ENCODE measurements at places on chromosomes 2 and 18.

- no peak for DNase-seq
These were observed 249.0 kb downstream of the TWIST2 start for GRCh38 chr2:239096676-239097427.

- peak; percentile 69 for DNase-seq
These were observed at the start of gene TTC39C for GRCh38 chr18:24014062-24014985. Gene TTC39C, plus strand, starts transcription at chr18:24014754. Its CDS starts 118 bp downstream, at chr18:24014872.

DNA sequence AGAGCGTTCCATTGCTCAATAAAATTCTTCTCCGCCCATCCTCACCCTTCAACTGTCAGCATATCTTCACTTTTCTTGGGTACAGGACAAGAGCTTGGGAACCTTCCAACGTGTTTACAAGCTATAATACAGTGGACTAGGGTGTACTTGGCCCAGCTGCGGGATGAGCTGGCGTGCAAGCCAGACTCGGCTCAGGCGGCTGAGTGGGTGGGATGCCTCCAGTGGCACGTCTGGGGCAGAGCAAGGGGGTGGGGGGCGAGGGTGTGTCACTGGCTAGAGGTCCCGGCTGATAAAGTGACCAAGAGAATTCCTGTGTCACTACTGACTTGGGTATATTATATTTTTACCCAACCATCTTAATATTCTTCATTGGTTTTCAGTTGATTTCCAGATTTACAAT, 179.7 kb downstream of the EVA1A start:
- no peak for DNase-seq

DNA sequence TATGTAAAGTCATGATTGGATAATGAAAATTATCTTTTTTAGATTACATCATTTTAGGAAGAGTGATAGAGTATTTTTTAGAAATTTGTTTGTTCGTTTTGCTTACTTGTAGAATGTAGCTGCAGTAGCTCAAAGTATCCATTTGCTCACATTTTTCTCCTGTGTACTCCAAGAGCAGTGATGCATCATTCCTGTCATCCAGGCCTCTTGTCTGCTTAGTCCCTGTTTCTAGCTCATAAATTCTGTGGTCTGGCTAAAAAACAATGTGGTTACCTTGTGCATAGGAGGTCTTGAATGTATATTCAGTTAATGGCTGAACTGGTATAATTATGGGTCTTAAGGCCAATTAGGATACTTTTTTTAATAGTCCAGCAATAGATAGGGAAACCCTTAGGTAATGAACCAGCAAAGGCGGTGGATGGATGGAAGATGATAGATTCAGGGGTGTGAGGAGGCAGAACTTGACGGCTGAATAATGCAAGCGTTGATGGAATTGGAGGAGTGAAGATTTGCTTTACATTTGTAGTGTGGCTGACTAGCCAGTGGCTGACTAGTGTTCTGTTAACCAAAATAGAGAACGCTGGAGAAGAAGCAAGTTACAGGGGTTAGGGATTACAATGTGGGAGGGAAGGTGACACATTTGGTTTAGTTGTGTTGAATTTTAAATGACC, 145.0 kb downstream of the ZNF407 start:
- DNase-seq: peak; percentile 60

DNA sequence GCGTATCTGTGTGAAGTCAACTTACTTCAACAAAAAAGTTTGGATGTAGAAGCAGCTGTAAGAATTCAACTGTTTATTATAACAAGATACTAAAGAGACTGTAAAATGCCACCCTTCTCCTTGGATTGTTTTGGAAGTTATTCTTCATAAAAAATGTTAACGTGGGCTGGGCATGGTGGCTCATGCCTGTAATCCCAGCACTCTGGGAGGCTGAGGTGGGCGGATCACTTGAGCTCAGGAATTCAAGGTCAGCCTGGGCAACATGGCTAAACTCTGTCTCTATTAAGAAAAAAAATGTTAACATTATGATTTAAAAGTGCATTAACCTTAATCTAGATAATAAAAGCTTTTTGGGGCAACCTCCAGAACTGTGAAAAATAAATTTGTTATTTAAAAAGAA, 7.7 kb downstream of the CIAO1 start:
- no peak for DNase-seq

GRCh38 chr2:113150258-113150601, 22.8 kb downstream of the IL1RN start:
- no peak for DNase-seq

DNA sequence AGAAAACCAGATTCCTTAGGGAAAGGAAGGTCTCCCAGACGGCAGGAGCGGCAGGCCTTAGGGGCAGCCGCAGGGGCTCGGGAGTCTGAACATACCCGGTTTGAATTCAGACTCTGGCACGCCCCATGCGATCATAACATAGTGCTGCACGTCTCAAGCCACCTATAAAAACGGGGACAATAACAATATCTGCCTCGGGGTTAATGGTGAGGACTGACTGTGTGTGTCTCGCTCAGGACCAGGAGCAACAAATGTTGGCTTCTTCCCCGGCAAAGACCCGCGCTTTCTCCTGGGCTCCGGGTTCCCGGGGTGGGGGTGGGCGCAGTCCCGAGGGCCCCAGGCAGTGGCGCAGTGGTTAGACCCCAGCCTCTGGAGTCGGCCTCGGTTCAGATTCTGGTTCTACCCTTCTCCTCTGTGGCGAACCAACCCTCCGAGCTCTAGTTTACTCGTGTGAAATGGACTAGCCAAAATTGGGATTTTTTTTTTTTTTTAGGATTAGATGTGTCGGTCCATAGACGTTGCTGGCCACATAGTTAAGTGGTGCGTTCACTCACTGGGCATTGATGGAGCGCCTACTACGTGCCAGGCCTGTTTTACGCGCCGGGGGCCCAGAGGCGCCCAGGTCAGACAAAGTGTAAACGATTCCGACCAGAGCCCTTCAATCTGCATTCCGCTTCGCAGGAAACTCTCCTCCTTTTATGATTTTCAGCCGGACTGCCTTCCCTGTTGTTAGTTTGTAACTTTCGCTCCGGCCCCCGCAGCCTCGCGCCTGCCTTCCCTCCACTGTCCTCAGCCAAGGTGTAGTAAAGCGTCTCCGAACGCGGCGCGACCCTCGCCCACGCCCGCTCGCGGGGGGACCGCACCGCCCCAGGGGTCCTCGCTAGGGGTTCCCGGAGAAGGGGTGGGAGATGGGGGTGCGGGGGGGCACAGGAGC, 820 bp upstream of the SH3BP4 start:
- peak; percentile 76 for DNase-seq

- no peak for DNase-seq
These were observed 12.1 kb downstream of the ACOXL start for GRCh38 chr2:110744429-110744828.

DNA sequence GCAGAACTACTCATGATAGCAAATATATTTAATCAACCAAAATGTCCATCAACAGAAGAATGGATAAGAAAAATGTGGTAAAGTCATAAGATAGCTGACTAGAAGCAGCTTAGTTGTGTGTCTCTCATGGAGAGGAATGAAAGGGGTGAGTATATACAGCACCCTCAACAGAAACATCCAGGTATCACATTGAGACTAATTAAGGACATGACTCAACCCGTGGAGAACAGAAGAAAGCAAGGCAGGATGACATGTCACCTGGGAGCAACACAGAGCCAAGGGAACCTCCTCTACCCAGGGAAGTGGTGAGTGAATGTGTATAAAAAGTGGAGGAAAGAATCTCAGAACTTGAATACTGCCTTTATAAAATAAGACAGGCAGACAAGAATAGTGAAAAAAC, 1695.0 kb upstream of the CELF4 start:
- no peak for DNase-seq

DNA sequence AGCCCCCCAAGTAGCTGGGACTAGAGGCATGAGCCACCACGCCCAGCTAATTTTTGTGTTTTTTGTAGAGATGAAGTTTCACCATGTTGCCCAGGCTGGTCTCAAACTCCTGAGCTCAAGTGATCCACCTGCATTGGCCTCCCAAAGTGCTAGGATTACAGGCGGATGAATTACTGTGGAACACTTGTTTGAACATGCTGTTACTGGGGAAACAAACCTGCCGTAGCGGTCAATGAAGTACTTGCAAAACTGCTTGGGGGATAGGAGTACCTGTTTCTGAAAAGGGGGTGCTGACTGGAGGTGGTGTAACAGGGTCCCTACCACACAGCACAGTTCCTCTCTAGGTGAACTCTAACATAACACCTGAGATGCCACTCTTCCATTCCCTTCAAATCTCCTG, 5.9 kb upstream of the IMPACT start:
- no peak for DNase-seq

DNA sequence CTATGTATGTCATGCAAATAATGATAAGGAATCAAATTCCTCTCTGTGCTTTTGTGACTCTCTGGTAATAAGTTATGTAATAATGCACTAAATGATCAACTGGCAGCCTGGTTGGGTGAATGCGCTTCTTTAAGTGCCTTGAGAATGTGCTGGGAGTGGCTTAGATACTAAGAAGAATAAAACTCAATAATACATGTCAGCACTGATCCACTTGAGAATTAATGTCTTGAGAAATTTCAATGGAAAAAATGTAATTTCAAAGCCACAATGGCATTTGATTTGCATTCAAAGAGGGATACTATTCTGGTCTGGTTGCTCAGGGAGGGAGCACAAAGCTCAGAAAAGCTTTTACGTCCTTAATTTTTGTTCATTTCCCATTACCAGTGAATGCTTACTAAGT, 137.7 kb upstream of the MMADHC start:
- DNase-seq: no peak

DNA sequence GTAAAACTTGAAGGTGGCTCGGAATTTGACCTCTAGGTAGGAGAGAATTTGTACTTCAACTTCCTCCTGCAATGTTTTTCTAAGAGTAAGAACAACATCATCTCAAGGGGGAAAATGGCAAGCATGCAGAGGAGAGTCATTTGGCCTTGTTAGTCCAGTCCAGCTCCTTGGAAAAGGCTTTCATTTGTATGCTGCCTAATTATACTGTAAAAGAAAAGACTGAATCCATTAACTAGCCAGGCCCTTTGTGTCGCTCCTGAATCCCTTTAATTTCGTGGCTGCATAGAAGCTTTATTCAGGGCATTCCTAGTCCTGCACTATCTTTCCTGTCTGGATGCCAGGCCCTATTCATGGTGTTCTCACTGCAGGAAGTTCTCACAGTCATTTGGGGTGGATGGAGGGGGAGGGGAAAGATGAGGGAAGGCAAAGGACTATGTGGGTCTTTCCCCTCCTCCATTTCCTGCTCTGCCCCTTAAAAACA, 36.0 kb downstream of the PHLPP1 start:
- peak; percentile 63 for DNase-seq

DNA sequence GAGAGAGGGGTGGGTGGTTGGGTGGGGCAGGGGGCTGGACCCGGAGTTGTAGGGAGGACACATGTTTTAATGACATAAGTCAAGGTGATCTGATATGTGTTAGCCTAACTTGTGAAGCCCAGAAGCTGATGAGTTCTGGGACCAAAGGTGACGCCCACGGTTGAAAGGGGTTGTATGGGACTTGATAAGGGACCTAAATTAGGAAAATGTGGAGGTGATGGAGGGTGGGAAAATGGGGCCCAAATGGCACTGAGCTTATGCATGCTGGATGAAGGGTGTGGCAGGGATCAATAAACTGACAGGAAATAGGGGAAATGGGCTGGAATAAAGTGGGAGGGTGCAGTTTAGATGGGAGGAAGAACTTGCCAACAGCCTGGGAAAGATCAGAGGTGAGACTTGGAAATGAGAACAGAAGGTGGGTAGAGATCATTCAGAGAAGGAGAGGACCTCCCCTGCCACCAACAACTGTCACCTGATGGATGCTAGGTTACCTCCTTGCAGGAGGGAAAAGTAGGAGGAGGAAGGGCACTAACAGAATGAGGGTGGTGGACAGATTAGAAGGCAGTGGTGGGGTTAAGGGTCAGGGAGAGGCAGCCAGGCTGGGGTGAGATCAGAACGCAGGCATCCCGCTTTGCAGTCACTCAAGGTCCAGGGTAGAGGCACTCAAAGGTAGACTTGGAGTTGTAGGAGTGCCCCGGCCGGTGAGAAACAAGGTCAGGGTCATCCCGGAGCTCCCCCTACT, 15.3 kb downstream of the WNT10A start:
- no peak for DNase-seq

GRCh38 chr2:127275789-127276188, 18.2 kb downstream of the ERCC3 start:
- no peak for DNase-seq

GRCh38 chr2:96541398-96542152, 5.0 kb downstream of the ARID5A start:
- no peak for DNase-seq

DNA sequence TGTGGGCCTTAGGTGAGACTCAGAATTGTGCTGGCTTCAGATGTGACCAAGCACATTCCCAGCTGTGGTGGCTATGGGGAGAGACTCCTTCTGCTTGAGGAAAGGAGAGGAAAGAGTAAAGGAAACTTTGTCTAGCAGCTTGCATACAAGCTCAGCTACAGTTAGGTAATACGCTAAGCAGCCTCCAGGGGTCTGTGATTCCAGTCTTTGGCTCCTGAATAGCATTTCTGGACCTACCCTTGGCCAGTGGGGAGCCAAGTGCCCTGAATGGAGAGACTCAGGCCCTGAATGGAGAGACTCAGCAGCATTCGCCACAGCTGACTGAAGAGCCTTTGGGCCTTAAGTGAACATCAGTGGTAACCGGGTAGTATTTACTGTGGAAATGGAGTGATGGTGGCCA, 227.4 kb upstream of the CDH7 start:
- DNase-seq: no peak

DNA sequence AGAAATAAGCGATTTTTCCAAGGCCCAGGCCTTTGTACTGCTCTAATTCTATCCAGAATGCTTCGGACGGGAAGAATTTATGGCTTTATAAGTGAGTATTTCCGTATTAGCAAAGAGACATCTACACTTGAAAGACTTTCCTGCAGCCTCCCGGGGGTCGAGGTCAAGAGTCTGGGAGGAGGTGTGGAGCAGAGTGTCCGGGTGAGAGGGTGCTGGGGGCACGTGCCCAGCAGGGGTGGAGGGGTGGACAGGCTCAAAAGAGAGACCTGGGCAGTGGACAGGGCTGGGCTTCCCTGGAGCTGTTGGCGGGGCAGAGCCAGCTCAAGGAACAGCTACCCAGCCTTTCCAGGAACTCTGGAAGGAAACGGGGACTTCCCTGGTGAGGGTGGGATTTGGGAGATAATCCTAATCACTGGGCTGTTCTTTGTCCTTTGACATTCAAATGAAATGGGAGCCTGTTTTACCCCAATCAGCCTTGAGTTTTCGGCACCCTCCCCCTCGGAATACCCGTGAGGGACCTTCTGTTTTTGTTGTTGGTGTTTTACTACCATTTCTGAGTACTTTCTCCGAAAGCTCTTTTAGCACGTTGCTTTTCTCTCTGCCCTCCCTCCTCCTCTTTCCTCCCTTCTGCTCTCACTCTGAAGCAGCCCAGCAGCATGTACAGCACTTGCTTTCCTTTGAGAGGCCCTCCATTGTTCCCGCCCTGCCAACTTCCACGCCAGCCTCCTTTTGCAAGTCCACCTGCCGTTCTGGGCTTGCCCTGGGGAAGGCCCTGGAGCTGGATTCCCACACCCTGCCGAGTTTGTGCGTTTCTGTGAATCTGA, 164.7 kb downstream of the AGAP1 start:
- no peak for DNase-seq

DNA sequence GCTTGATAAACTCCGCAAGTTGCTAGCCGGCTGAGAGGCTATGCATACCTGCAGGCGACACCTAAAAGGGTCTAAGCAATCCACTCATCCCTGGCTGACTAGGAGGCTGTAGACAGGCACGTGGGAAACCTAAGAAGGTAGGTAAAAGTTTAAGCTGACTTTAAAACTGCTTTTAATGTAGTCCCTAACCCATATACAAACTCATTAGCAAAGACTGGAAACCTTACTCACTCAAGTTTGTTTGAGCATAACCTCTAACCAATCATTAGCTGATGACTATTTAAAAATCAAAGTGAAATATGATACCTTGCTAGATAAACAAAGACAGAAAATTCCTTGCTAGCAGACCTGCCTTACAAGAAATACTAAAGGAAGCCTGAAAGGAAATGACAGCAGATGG, 106.4 kb downstream of the EXOC6B start:
- peak; percentile 47 for DNase-seq

Data from astrocyte (in vitro differentiated cells and primary cell).